ENCODE measurements at places on chromosomes 11 and 22.
A peak's percentile ranks its signal among the peaks of the same experiment; 100 is the strongest.

GRCh38 chr22:36904260-36904880 lies 9.1 kb upstream of the CSF2RB start:
- DNase-seq = no peak

GRCh38 chr11:68038718-68039525 lies at the start of gene TCIRG1:
Gene TCIRG1, plus strand, starts transcription at chr11:68039025. Its CDS starts 2,247 bp downstream, at chr11:68041272.
- DNase-seq = no peak

- no peak for DNase-seq
These were observed 27.4 kb downstream of the SEZ6L start for GRCh38 chr22:26196657-26197056.

GRCh38 chr11:108597736-108598355 lies 4.3 kb upstream of the EXPH5 start:
- DNase-seq = no peak

GRCh38 chr11:128555606-128556005 lies 31.8 kb downstream of the ETS1 start:
- DNase-seq = no peak

GRCh38 chr11:33475993-33476392 lies 218.8 kb downstream of the HIPK3 start:
- DNase-seq = no peak

- DNase-seq = no peak
These were observed 392.9 kb downstream of the TBC1D22A start for GRCh38 chr22:47155131-47155885.

- no peak for DNase-seq
These were observed 21.6 kb upstream of the RFPL2 start for GRCh38 chr22:32226326-32227104.

DNA sequence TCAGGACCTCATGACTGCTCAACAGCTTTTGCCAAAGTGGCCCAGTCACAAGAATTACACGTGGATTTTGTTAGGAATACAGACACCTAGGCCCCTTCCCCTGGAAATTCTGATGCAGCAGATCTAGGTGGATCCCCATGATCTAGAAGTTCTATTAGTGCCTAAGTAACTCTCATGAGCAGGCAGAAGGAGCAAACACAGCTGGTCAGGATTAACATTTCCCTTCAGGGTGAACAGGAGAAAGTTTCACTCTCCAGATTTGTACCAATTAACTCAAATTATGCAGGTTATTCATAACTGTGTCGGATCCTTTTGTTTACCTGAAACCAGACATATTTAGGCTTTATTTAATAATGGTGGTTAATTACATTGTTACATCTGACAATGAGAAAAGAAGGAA lies 593.4 kb upstream of the ARHGAP42 start:
- DNase-seq = no peak

DNA sequence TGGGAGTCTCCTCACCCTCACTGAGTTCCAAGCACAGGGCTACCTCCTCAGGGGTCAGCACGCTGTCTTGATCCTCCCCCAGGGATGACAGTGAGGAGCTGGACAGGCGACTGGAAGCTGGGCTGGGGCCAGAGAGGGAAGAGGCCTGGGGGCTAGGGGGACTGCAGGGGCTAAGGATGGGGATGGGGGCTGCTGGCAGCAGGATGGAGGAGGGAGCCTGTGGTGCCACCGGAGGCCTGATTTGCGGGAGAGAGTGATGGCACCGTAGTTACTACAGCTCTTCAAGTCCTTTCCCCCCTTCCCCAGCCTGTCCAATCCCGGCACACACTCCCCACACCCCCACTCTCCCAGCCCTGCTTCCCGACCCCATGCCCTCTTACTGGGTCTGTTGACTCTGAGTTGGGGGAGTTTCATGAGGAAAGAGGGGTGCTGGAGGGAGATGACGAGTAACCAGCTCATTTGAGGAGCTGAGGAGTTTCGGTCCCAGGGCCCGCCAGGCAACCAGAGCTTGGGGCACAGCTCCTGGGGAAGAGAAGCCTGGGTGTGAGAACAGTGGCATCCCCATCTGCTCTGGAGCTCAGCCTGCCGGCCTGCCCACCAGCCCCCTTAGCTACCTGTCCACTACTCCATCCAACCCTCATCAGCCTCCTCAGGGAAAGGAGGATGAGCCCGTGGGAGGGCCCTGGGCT lies 10.5 kb downstream of the ROBO4 start:
- no peak for DNase-seq

- no peak for DNase-seq
These were observed 122.6 kb downstream of the MICAL2 start for GRCh38 chr11:12232817-12233601.

- peak; percentile 4 for DNase-seq
These were observed 29.7 kb downstream of the GNB1L start for GRCh38 chr22:19824926-19825339.

DNA sequence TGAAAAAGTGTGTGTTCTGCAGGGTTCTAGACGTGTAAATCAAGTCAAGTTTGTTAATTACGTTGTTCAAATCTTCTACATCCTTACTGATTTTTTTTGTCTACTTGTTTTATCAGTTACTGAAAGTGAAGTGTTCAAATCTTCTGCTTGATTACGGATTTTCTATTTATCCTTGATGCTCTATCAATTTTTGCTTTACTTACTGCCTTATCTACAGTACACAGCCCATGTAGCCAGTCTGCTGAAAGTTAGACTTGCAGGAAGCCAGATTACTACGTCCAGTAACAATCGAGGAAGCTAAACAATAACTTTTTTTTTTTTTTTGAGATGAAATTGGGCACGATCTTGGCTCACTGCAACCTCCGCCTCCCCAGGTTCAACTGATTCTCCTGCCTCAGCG lies 15.6 kb upstream of the C11orf24 start:
- DNase-seq = no peak

DNA sequence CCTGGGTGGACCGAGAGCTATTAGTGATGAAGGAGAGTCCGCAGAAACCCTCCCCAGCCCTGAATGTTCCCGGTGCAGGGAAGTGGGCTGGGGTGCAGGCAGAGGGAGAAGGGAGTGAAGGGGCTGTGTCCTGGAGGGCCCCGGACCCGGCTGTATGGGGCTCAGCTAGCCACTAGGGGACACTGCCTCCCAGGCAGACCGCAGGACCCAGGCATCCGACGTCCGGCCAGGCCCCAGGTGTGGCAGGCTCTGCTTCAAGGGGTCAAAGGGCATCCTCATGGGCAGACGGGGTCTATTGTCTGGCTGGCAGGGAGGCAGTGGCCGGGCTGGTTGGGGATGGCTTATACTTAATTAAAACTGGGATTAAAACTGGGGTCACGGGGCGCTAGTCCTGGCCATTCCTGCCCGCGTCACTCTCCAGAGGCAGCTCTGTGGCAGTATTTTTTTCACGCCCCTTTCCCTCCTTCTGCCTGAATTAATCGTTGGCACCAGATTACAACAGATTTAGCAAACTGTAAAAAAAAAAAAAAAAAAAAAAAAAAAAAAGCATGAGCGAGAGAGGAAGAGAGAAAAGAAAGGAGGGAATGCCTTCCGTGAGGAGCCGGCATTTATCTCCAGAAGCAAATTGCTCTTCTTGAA lies 5.1 kb downstream of the FLRT1 start:
- DNase-seq = no peak

GRCh38 chr11:118980191-118980881 lies 8.8 kb downstream of the FOXR1 start:
- no peak for DNase-seq

- no peak for DNase-seq
These were observed 150.7 kb downstream of the ADAMTS15 start for GRCh38 chr11:130599073-130599654.

DNA sequence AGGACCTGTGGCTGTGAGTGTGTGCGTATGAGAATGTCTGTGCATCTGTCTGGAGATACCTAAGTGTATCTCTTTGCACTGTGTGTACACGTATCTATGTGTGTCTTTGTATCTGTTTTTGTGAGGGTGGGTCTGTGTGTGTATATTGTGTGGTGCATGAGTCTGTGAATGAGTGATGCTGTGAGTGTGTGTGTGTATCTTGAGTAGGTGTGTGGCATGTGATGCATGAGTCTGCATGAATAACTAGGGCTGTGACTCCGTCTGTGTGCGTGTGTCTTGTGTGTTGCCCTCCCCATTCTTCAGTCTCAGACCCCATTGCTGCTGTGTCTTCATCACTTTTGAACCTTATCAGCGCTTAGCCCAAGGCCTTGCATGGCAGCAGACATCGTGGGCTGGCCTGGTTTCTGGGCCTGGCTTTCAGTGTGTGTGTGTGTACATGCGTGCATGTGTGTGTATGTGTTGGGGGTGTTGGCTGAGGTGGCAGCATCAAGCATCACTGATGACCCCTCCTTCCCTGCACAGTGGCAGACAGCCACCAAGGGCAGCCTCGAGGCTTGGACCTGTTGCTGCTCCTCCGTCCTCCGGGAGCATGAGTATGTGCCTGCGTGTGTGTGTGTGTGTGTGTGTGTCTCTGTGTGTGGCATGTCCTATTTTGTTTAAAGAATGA lies 1.4 kb downstream of the SGSM1 start:
- no peak for DNase-seq

DNA sequence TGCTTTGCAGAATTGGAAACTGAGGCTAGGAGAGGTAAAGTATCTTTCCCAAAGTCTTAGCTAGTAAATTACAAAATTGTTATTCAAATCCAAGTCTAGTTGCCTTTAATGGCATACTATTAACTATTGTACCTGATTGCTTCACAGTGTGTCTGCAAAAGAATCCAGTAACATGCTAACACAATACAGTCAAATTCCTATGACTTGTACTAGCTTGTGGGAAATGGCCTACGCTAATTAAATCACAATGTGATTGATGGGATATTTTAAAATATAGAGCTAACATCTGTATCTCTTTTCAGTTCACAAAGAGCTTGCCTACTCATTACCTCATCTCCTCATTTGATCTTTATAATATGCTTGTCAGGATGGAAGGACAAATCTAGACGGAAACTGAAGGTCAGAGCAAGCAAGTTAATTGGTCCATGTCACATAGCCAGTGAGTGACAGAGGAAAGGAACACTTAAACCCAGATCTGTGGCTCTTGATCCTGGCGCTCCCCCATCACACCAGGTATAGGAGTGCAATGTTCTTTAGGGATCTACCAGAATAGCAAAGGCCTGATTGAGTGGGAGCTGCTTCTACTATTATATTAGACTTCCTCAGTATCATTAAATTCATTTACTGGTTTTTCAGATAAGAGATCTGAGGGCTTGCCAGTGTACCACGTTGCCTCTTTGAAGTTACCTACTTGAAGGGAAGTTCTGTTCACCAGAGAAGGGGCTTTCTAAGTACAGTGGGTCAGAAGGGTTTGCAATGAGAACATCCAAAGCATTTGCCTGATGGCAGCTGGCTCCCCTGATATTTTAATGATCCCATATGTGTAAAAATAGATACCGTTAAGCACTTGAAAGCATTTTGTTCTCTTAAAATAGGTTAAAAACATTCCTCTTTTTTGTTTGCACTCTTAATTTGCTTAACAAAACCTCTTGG lies 213.6 kb upstream of the SESN3 start:
- no peak for DNase-seq

GRCh38 chr11:63610604-63611394 lies 3.4 kb downstream of the PLAAT3 start:
- no peak for DNase-seq

GRCh38 chr11:117716521-117717440 lies 80.2 kb downstream of the DSCAML1 start:
- DNase-seq = no peak

DNA sequence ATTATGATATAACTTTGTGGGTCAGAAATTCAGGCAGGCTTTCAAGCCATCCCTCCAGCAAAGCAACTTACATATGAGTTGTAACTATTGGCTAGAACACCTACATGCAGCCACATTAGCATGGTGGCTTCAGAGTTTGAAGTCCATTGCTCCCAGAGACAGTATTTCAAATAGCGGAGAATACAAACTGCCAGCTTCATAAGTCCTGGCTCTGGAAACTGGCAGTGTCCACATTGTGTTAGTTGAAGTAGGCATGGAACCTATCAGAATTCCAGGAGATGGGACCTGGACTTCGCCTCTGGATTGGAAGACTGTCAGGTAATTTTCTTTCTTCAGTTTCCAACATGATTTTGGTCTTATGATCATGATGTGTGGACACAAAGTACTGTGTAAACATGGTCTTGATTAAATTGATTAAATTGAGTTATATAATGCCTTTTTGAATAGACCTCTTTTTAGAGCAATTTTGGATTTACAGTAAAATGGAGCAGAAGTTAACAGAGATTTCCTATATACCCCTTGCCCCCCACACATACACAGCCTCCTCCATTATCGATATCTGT lies 209.9 kb upstream of the NAV2 start:
- DNase-seq = no peak

- DNase-seq = no peak
These were observed 12.5 kb downstream of the TMEM258 start for GRCh38 chr11:61779666-61780525.

GRCh38 chr11:95344932-95345642 lies 114.1 kb upstream of the SESN3 start:
- no peak for DNase-seq

GRCh38 chr22:27420817-27421361 lies 380.7 kb downstream of the MN1 start:
- DNase-seq = no peak

GRCh38 chr11:44634401-44635281 lies 69.2 kb downstream of the CD82 start:
- DNase-seq = peak; percentile 51

- no peak for DNase-seq
These were observed 12.8 kb upstream of the TRMU start for GRCh38 chr22:46322711-46323110.

DNA sequence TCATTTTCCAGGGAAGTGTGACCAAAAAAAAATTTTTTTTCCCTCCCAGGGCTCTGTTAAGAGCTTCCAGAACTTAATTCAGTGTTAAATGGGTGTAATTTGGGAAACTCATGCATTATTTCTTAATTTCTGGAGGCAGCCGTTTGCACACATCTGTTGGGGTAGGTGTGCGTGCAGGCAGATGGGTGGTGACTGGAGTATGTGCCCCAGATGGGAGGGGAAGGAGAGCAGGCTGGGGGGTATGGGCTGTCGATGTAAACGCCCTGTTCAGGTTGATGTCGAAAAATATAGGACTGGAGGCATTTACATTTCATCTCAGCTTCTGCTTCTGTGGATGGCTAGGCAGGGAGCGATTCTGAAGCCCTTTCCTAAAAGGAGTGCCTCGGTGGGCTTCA lies 13.7 kb upstream of the SHISAL1 start:
- no peak for DNase-seq

DNA sequence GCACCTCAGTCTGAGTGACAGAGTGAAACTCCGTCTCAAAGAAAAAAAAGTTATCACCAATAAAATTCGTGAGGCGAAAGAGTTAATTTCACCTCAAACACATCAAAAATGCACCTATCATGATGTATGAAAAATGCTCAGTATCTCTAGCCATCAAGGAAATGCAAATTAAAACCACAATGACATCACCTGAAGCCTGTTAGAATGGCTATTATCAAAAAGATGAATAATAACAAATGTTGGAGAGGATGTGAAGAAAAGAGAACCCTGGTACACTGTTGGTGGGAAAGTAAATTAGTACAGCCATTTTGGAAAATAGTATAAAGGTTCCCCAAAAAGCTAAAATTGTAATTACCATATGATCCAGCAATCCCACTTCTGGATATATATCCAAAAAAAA lies 23.6 kb downstream of the CHEK2 start:
- no peak for DNase-seq

GRCh38 chr22:30429887-30430286 lies 4.3 kb downstream of the MTFP1 start:
- DNase-seq = no peak
